ENCODE measurements at places on chromosomes 6 and 20.

DNA sequence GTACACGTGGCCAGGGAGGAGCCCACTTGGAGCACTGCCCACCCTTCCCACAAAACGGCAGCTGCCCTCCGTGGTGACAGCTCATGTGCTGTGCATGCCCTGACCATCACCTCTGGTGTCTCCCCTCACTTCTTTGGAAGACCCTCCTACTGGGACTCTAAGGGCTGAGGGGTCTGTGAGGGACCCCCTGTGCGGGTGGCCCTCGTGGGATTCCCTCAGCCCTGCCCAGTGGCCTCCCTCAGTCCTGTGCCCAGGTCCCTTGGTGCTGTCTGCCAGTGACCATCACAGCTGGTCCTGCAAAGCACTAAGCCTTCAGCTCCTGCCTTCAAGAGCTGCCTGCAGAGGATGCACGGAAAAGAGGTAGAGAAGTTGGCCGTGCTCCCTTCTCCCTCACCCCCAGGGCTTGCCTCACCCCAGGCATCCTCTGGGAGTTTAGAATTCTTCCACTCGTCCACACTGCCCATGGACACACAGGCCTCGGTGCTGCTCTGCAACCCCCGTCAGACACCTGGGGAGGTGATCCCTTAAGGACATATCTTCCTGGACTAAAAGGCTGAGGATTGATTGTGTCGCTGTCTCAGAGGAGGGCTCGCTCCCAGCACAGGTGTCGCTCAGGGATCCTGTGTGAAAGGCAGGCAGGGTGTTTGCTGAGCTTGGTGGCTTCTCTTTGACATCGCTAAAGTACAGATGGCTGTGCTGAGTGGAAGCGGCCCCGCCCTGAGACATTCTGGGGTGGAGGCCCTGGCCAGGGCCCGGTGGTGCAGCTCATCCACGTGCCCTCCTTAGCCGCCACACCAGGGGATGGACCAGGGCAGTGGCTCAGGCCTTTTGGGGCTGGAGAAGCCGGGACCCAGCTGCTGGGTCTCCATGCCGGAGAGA is 119.5 kb upstream of the FRMD1 start:
- no peak for DNase-seq

GRCh38 chr6:14841901-14842421 is 403.9 kb upstream of the JARID2 start:
- no peak for DNase-seq

- DNase-seq = no peak
These were observed 12.2 kb downstream of the TPD52L1 start for GRCh38 chr6:125165776-125166175.

DNA sequence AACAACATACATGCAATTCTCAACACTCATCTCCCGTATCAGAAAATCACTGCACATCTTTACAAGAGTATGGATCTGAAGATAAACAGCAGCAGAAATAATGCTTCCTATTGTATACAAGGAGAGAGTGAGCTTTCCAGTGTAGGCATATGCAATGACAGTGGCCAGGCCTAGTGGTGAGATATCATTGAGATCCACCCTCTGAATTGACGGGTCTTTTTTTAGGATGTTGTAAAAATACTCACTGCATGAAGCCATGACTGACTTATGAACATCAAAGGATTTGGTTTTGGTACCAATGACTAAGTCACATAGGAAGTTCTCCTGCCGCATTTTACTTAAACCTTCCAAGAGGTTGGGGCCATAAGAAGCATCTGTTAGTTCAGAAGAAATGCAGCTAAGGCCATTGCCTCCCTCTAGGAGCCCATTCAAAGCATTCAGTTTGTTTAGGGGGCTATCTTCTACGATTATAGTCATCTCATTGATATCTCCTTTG is 10.8 kb downstream of the KLHL31 start:
- no peak for DNase-seq

DNA sequence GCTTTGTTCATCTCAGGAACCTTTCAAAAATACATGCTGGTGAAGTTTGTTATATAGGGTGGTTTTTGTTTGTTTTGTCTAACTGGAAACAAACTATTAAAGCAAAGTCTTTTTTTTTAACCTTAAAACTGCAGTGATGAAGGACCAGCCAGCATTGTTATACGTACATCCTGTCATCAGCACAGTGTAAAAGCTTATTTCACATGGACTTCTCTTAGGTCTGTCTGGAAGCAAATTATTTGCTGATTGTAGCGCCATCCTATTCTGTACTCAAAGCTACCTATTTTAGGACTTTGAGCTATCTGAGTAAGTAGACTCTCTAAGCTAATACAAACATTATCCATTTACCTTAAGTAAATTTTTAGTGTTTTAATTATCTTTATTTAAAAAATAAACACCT is 61.7 kb downstream of the SNX9 start:
- no peak for DNase-seq

- DNase-seq = no peak
These were observed 324.2 kb downstream of the TPBG start for GRCh38 chr6:82687855-82688254.

- DNase-seq = no peak
These were observed 148.5 kb upstream of the TAB2 start for GRCh38 chr6:149168968-149169367.

DNA sequence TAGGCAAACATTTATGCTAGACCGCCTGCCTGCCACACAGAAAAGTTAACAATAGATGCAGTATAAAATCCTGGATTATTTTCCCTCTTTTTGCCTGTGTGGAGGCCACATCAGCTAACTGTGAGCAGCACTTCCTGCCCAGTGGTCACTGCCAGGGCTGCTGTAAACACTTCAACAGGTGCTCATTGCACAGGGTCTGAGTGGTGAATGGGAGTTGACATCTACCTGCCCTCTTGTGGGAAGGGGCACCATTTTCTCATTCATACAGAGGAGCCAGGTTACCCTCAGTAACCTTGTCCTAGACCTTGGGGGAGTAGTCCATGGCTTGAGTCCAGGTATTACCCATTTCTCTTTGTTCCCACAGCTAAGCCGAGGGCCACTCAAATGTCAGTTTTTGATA is 235.3 kb downstream of the TMEM242 start:
- no peak for DNase-seq

- DNase-seq = no peak
These were observed 199.7 kb upstream of the SIM1 start for GRCh38 chr6:100664274-100665040.

- DNase-seq = no peak
These were observed 349.8 kb upstream of the ARID1B start for GRCh38 chr6:156427345-156427744.

DNA sequence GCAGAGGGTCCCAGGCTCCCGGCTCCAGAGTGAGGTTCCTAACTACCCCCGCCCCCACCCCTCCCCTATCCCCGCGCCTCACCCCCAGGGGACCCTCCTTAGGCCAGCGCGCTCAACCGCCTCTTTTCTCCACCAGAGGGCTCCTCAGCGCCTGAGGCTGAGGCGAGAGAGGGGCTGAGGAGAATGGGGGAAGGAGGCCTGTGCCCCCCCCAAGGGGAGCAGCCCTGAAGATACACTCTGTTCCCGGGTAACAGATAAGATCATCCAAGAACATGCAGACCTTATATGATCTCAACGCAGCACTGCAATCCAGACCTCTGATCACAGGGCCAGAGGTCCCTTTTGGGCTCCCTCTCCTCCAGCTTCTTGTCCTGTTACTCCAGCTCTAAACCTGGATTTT is 43.3 kb upstream of the MRPS10 start:
- peak; percentile 54 for DNase-seq

- no peak for DNase-seq
These were observed 69.5 kb upstream of the EPB41L1 start for GRCh38 chr20:36084897-36085613.

- no peak for DNase-seq
These were observed 13.1 kb downstream of the C20orf96 start for GRCh38 chr20:277496-277781.

DNA sequence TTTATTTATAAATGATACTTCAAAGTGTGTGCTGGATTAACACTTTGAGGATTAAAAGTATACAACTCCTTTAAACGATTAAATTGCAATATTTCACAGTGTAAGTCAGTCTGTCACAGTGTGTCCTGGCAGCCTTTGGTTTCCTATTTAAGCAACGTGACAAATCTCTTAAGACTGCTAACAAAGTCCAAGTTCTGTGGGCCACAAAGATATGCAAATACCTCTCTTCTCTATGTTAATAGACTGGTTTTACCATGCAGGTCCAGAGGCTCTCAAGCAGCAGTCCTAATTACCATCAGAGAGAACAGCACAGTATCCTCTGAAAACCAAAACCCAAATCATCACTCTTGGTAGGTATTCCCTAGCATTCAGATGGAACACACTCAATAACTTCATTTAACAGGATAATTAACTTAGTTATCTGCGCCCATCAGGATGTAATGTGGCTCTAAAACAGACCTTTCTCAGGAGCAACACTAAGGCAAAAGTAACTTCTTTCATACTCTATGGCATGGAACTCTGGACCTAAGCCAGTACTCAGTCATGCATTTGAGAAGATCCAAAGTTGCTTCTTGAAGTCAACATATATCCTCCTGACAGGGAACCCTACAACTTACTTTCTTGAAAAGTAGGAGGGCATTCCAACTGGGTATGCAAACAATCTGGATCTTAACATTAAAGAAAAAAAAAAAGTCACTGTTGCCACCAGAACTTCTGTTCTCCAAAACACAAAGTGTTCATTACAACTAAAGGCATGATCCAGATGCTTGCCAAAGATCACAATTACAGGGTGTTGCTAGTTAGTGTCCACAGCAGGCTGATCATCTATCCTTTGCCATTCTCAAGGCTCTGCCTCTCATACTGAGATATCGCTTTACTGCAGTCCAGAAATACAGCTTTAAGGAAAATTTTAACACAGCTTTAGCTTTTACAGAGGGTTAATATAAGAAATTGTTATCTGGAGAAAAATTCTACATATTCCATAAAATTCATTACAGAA is 53.2 kb downstream of the MAN1A1 start:
- no peak for DNase-seq

DNA sequence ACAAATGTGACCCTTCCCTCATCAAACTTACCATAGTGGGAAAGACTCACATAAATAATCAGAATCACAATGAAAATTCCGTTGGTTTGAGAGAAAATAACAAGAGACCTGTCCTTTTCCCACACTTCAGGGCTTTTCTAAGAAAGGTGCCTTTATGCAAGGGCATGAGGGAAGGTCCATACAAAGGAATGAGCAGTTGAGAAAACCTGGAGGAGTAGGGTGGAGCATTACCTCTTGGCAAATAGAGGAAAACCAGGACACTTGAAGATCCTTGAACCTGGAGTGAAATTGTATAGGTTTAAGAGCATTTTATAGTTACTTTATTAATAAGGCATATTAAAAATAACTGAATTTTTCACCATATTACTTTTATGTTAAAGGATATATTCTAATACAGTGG is 54.3 kb downstream of the UBR2 start:
- DNase-seq = no peak

DNA sequence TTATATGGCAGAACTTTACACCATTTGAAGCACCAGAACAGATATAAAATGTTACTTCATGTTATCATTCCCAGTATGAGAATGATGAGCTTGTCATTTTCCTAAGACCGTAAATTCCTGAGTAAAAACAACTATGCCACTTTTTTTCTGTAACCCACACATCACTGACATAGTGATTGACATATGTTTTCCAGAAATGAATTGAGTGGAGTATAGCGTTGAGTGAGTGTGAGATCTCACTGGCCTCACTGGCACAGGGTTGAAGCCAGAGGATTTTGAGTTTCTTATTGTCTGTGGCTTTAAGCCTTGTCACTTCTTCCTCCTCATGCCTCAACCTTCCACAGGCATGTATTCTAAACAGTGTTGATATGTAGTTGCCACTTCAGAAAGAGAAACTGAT is 62.3 kb downstream of the PDE7B start:
- no peak for DNase-seq

DNA sequence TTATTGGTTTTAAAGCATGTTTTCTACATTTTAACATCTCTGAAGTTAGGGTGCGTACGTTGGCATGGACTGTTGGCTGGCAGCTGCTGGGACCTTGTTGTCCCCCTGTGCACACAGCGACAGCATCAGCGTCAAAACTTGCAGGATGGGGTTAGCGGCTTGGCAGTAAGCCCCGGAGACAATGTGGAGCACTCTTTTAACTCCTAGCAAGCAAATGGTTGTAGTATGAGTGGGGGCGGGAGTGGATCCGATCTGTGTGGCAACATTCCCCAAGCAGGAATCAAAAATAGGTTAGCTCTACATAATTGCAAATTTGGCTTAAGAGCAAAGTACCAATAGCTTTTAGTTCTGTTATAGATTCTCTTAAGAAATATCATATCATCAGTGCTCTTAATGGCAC is 70.1 kb downstream of the NRN1 start:
- DNase-seq = no peak

- DNase-seq = no peak
These were observed 1260.3 kb downstream of the EPHA7 start for GRCh38 chr6:92159046-92159445.

DNA sequence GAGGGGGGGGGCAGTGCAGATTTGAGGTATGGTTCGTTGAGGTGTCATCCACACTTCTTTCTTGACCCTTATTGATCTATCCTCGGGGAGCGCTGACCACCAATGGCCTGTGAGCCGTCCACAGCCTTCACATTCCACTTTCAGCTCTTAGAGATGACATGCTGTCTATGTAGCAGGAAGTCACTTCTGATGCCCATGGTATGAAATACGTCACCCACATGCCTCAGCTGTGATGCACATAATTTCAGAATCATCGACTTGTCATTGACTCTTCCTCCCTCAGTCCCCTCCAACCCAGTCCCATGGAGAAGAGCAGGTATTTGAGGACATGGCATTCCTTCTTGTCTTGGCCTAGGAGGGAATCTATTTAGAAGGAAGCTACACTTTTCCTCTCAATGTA is 4.7 kb upstream of the ADGRF5 start:
- DNase-seq = no peak

DNA sequence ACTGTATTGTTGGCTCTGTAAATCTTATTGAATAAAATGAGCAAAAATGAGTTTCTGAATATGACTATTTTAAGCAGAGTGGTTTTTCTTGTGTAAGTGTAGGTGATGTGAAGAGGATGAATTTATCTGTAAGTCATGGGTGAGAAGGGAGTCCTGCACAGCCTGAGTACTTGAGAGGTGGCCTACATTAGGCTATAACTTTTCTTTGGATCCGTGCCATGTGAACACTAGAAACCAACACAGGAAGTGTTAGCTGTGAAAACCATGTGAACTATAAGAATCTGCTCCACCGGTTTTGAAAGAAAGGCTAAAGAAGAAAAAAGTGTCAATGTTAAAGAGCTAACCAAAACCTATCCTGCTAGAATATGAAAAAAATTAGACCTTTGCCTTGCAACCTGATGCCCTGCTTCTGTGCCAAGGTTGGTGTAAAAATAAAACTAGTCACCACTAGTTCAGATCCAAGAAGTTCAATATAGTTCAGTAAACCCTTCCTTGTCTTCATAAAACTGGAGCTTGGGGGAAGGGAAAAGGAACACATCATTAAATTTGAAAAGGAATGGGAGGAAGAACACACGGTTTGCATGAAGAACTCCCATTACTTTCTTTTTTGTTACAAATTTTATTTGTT is 21.3 kb downstream of the PLCB1 start:
- DNase-seq = no peak

DNA sequence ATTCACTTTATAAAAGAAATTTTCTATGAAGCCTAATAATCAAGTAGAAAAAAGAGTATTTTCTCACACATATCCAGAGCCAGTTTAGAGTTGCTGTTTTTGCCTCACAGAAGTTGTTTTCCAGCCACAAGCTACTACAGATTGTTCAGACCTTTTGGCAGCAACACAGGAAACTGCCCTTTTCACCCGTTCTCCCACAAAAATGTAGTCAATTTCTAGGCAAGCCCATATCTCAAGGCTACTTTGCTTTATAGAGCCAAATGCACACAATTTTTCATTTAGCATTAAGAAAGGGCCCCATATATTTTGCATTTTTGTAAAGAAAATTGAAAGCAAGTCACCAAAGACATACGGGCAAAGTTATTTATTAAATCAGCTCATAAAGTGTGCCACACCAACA is 49.5 kb downstream of the EPB41L2 start:
- DNase-seq = no peak

Data from GM12891 (cell line).